ENCODE measurements at places on chromosomes 7 and 10.

GRCh38 chr10:110912374-110912773 lies 6.6 kb downstream of the BBIP1 start:
- DNase-seq = no peak
- no peaks in the 10 kb centered on the region for H3K27me3 ChIP-seq
- H3K4me1 ChIP-seq = peaks cover 12% of the 10 kb centered on the region

DNA sequence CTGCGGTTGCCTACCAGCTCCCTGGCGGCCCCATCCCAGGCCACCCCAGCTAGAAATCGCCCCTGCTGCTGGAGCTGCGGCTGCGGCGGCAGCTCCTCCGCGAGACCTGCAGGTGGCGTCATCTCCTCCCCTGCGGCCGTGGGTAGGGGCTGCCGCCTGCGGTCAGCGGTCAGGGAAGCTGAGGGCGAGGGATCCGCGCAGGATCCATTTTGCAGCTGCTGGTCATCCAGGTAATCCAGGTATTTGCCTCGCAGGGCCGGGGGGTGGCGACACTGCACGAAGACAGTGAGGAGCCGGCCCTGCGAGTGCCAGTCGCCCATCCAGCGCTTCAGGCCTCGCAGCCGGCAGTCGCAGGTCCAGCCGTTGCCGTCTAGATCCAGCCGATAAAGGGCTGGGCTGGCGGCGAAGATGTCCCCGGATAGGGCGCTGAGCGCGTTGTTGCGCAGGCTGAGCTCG lies 1.5 kb downstream of the TRIL start:
- no peaks in the 10 kb centered on the region for H3K36me3 ChIP-seq
- no peak overlapping the region for H3K27ac ChIP-seq
- H3K27me3 ChIP-seq = peaks cover 77% of the 10 kb centered on the region
- no peak overlapping the region for H3K4me3 ChIP-seq
- no peak for DNase-seq

DNA sequence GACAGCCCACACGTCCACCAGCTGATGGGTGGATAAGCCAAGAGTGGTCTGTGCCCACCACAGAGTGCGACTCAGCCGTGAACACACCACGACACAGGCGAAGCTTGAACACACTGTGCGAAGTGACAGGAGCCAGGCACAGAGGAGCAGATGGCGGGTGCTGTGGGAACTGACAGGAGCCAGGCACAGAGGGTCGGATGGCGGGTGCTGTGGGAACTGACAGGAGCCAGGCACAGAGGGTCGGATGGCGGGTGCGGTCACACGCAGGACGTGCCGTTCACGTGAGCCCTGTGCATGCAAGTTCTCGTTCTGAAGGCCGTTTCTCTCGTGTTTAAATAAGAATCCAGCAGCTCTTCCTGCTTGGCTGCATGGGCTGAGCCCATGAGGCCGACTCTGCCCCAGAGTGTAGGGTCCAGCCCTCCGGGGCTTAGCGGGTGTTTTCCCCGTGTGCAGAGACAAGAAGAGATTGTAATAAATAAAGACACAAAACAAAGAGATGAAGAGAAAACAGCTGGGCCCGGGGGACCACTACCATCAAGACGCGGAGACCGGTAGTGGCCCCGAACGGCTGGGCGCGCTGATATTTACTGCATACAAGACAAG lies 5.9 kb upstream of the ADAP1 start:
- H3K4me3 ChIP-seq = no peak overlapping the region
- H3K27me3 ChIP-seq = peaks cover 6% of the 10 kb centered on the region
- H3K27ac ChIP-seq = no peak overlapping the region
- H3K4me1 ChIP-seq = peaks cover 17% of the 10 kb centered on the region

DNA sequence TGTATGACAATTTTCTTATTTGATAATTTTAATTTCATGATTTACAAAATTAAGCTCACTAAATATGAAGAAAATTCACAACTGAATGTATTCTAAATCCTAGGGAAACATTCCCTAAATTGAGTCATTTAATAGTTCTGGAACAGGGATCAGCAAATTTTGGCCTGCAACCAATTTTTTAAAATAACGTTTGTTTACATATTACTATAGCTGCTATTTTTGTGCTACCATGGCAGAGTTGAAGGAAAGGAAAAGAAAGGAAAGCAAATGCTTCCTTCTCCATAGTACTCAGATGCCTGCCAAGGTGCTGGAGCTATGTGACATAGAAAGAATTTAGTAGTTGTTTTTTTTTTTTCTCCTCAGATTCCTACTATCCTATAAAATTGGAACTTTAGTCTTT lies 1307.7 kb upstream of the LRRTM3 start:
- no peak overlapping the region for H3K27ac ChIP-seq
- H3K4me1 ChIP-seq = no peaks in the 10 kb centered on the region
- no peak for DNase-seq
- no peaks in the 10 kb centered on the region for H3K36me3 ChIP-seq
- no peak overlapping the region for H3K4me3 ChIP-seq

DNA sequence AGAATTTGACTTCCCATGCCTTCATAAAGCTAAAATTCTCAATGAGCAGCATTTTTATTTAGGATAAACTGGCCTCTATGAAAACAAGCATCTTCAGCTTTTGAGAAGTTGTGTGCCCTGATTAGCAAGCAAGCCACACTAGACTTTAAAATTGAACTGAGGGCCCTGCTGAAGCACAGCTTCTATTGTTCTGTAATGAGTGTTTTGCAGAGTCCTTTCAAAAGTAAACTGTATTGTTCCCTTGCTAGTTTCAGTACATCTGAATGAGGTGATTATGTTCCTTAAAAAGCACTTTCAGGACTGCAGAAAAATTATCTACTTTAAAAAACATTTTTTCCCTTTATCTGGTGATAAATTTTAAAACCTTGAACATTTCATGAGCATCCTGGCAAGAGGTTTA lies 113.3 kb upstream of the PRPS1L1 start:
- no peaks in the 10 kb centered on the region for H3K4me1 ChIP-seq
- no peaks in the 10 kb centered on the region for H3K27me3 ChIP-seq
- DNase-seq = no peak
- no peak overlapping the region for H3K27ac ChIP-seq

DNA sequence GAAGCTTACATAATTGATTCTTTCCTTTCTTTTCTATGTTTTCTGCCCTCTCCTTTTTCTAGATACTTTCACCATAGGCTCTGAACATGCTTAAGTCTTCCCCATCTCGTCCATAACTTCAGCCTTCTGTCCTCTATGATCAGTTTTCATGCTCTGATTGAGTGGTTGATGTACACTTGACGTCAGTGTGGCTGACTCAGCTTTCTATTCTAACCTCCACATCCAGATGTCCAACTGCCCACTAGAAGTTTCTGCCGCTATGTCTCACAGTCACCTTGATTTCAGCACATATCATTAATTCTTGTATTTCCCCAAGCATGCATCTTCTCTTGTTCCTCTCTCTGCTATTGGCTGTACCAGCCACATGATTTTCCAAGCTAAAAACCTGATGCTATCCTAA lies 15.0 kb downstream of the CDK14 start:
- H3K27ac ChIP-seq = no peak overlapping the region
- no peak for DNase-seq
- no peaks in the 10 kb centered on the region for H3K36me3 ChIP-seq
- H3K27me3 ChIP-seq = no peaks in the 10 kb centered on the region
- H3K4me1 ChIP-seq = no peaks in the 10 kb centered on the region

DNA sequence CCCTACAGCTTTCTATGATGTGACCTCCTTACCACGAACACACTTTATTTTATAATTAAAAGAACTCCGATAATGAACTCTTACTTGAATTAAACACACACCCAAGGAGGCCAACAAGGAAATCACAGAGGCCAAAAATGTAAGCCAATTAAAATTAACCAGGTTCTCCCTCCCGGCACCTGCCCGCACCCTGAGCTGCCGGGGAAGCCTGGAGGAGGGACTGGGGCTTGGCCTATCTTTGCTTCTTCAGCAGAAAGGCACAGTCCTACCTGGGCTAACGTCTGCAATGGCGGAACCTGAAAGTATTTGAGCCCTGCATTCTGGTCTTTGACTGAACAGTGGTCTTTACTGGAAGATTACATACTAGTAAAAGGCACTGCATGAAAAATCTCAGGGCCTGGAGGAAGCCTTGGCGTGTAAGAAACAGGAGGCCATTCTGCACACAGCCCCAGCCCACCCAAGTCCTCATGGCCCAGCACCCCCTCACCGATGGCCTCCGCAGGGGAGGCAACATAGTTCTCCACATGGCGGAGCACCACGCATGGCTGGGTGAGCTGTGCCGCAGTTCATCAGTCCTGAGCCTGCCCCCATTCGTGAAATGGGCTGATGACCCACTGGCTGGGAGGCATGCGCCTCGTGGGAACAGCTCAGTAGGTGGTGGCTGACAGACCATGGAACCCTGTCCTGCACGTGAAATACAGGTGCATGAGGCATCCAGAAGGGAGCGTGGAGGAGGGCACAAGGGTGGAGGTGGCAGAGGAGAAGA lies 173.8 kb downstream of the PARD3 start:
- H3K27ac ChIP-seq = no peak overlapping the region
- no peak overlapping the region for H3K4me3 ChIP-seq
- DNase-seq = no peak
- no peaks in the 10 kb centered on the region for H3K27me3 ChIP-seq

DNA sequence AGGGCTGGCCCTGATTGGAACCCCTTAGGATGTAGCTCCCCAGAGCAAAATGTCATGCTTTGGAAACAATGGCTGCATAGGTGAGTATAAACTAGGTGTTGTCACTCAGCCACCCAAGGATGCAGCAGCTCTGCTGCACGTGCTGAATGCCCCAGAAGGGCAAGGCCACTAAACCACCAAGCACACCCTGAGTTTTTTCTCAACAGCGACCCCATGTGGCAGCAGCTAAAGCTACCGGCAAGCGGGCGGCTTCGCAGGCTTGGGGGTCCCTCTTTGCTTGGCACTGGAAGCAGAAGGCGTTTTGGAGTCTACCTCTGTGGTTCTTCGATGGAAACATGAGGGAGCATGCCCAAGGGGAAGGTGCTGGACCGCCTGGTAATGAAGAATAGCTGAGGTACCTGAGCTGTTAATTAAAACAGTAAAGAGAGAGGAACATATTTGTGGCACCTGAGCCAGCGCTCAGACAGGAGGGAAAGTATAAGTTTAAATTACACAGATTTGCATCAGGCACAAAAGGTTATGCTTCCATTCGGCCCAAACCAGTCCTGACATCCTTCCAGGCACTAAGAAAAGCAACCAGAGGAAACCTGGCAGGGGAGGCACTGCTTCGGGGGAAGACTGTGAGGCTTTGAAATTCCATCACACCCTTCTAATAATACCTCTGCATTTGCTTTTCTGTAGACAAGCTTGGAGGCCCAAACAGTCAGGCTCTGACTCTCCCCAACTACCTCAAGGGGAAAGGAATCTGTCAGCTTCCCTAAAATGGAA lies 152.1 kb downstream of the GFRA1 start:
- H3K27ac ChIP-seq = no peak overlapping the region
- H3K36me3 ChIP-seq = no peaks in the 10 kb centered on the region
- no peaks in the 10 kb centered on the region for H3K27me3 ChIP-seq
- DNase-seq = no peak
- H3K4me1 ChIP-seq = no peaks in the 10 kb centered on the region
- H3K4me3 ChIP-seq = no peak overlapping the region
